ENCODE measurements at places on chromosomes 3 and 15.

GRCh38 chr15:60854858-60855564, 374.1 kb downstream of the RORA start:
- DNase-seq, result no peak

DNA sequence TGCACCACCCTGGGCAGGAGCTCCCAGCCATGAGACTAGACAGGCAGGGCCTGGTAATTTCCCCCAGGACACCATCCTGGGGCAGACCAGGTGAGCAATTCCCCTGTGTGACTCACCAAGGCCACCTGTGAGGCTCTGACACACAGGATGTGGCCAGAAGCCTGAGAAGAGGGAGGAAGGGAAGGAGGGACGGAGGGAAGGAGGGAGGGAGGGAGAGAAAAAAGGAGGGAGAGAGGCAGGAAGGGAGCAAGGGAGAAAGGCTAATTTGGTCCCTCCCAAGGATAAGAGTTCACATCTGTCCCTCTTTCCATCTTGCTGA, 25.9 kb downstream of the WNT7A start:
- DNase-seq, result no peak

DNA sequence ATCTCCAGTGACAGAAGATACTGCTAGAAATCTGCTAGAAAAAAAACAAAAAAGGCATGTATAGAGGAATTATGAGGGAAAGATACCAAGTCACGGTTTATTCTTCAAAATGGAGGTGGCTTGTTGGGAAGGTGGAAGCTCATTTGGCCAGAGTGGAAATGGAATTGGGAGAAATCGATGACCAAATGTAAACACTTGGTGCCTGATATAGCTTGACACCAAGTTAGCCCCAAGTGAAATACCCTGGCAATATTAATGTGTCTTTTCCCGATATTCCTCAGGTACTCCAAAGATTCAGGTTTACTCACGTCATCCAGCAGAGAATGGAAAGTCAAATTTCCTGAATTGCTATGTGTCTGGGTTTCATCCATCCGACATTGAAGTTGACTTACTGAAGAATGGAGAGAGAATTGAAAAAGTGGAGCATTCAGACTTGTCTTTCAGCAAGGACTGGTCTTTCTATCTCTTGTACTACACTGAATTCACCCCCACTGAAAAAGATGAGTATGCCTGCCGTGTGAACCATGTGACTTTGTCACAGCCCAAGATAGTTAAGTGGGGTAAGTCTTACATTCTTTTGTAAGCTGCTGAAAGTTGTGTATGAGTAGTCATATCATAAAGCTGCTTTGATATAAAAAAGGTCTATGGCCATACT, 4.0 kb downstream of the B2M start:
- no peak for DNase-seq

- DNase-seq, result no peak
Observed at GRCh38 chr15:65292938-65293518, 2.8 kb upstream of the RNU5A-1 start.

- DNase-seq, result no peak
Observed at GRCh38 chr3:105465251-105465853, 98.6 kb downstream of the ALCAM start.

DNA sequence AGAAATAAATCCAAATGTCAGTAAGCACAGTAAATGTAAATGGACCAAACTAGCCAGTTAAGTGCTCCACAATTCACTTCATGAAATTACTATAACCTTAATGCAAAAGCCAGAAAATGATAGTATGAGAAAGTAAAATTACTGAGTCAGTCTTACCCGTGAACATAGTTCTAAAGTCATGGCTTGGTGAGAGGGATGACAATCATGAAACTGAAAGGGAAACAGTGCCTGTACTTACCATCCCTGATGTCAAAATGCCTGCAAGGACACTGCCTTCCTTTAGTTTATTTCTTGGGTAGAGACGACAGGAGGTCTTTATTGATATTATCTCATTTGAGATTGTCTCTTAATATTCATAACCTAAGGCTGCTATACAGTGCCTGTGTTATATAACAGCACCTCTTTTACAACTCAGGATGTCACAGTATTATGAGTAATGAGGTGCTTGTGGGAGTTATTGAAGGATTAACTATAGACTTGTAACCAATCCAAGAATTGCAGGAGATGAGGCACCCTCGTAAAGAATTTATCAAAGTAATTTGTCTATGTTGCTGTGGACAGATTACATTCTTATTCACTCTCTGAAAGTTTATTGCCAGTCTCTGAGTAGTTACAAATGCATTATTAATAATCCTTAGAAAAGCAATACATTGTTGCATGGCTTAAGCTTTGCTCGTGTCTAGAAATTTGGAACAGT, 142.9 kb upstream of the BFSP2 start:
- no peak for DNase-seq

DNA sequence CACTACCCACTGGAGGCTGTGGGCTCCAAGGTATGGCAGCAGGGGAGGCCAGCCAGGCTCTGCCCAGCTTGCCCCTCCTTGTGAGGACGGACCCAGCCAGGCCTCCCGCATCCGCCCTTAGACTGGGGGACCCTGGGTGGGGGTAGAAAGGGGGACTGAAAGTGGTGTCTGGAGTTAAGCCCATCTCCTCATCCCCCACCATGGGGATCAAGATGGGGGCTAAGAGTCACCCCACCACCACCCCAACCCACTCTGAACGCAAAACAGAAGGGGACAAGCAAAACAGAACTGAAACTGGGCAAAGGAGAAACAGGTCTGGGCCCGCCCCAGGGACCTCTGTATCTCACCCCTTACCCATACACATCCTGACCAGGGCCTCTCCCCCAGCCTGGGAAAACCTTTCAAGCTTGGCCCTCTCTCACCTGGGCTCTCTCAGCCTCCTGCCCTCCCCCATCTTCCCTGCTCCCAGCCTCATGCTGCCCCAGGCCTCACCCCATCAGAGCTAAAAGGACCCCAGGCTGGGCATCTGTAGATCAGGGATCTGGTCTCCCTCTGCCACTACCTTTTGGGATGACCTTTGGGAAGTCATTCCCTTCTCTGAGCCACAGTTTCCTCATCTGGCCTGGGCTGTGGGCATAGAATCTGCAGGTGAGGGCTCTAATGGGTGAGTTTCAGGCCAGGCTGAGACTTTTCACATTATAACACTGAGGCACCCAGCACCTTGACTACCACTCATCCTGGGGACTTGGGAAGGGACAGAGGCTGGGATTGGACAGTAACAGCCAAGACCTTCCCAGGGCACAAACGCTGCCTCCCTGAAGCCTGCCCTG, 30.0 kb upstream of the CYP11A1 start:
- no peak for DNase-seq

DNA sequence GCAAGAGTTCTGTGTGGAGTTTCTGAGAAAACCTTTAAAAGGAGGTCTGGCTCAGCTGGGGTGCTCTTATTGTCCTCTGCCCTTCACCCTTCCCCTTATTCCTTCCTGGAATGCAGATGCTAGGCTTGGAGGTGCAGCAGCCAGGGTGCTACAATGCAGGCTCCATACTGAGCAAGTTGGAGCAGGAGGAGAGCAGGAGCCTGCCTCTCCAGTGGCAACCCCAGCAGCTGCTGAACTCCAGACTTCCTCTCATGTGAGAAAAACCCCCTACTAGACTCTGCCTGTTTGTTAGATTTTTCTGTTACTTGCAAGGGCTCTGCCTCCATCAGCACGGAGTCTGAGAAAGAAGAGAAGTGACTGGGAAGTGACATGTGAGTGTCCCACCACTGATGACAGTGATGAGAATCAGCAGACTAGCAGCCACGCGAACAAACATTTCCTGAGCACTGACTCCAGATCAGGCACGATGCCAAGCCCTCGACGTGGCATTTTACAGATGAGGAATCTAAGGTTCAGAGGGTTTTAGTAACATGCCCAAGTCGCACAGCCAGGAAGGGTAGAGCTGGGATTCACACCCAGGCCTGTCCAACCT, 16.1 kb upstream of the RARRES1 start:
- no peak for DNase-seq

GRCh38 chr3:163327086-163327485, 1751.2 kb downstream of the SI start:
- DNase-seq, result no peak

DNA sequence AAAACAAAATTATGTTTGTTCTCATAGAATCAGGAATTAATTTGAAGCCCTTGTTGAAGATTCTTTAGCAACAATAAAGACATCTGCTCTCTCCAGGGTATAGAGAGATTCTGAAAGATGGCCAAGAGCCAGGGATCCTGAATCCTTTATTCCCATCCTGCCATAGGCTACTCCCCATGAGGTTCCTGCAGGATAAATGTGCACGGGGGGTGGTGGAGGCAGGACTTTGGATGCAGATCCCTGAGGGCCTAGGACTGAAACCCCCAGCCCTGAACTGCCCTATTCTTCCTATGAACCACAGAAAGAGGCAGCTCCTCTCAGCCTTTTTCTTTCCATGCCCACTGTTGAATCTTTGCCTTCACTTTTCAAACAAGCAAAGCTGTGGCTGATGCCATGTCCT, 17.1 kb downstream of the TMEM108 start:
- DNase-seq, result no peak

DNA sequence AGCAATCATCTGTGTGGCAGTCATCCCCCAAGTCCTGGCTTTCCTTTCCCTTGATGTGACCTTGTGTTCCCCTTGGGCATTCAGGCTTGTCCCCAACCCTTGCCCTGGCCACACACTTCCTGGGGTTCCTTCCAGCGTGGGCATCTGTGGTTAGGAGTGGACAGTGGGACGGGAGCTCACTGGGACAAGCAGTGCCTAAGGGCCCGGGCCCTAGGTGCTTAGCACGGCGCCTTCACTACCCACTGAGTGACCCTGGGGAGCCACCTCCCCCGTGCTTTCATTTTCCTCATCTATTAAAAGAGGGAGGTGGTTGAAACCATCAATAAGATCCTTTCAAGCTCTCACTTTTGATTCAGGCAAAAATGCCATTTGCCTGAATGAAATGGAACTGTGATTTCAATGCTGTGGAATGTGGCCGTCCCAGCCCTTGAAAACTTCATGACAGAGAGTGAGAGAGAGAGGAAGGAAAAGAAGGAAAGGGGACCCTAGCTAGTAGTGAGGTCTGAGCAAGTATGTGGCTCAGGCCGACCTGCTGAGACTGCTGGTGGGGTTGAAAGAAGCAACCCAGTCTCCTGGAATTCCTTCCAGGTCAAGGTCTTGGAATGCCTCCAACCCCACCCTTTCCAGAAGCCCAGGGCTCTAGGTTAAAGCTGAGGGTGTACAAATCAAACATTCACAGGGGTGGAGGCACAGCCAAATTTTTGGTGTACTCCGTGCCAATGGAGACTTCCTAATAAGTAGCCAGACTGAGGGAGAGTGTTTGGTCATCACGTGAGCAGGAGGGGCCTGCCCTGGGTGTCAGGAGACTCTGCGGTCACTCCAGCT, 302.9 kb downstream of the TLE3 start:
- DNase-seq, result no peak

DNA sequence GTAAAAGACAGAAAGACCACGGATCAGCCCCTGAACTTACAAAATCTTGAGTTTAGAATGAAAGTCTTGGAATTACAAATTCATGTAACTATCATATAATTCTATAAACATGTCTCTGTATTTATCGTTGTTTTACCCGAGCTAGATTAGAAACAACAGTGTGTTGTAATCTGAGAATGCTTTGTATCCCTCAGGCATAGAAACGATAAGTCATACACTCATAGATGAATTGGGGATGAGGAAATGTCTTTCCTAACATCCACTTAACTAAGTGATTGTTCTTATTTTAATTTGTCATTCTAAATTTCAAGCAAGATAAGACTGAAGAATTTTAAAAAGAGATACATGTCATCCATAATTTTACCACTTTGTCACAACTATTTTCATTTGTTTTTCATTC, 165.3 kb downstream of the RYR3 start:
- no peak for DNase-seq

DNA sequence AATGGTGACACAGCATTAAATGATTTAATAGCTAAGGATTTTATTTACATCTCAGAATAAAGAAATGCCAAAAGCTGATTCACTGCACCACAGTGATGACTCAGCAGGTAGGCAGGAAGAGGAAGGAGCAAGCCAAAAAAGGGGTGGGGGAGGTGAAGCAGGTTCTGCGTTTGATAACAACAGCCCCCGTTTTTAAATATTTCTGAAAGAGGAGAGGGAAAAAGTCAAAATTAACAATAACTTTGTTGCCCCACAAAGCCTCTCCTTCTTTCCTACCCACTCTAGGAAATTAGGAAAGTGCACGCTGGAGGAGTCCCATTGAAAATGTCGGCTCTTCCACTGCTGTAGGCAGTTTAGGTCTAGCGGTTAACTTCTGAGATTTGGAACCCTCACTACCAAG, 9.9 kb upstream of the CCDC54 start:
- DNase-seq, result no peak

- no peak for DNase-seq
Observed at GRCh38 chr3:19070325-19070724, 78.0 kb upstream of the KCNH8 start.

DNA sequence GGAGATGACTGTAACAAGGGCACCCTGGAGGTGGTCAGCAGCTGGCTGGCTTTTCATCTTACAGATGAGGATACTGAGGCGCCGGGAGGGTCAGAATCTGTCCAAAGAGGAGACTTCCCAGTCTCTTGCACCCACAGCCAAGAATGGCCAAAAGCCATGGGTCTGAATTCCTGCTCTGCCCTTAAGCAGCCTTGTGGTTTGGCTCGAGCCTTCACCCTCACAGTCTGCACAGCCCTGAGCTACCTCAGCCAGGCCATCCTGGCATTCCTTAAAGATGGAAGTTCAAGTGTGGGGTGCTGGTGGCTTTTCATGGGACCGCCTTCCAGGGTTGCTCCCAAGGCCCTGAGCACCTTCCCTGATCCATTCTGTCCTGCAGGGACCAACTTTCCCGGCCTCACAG, 59.2 kb downstream of the CACNA2D2 start:
- DNase-seq, result no peak

DNA sequence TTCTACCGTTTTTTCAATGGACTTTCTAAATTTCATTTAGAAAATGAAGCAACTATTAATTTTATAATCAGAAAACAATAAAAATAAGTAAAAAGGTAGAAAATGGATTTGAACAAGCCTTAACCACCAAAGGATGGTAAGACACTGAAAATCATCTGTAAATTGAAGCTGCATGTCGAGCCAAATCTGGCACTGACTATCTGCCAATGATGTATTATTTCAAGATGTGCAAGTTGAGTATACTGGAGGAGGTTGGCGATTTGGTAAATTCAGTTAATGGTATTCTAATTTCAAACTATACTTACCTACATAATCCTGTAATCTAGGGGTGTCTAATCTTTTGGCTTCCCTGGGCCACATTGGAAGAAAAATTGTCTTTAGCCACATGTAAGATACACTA, 93.5 kb downstream of the FMN1 start:
- no peak for DNase-seq

GRCh38 chr3:128549283-128550112, 56.5 kb upstream of the GATA2 start:
- DNase-seq, result no peak

DNA sequence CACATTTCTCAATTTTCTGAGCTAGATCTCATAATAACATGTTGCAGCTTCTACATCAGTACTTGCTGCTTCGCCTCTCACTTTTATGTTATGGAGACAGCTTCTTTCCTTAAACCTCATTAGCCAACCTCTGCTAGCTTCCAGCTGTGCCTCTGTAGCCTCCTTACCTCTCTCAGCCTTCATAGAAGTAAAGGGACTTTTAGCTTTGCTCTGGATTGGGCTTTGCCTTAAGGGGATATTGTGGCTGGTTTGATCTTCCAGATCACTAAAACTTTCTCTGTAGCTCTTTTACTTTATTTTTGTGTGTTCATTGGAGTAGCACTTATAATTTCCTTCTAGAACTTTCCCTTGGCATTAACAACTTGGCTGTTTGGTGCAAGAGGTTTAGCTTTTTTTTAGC, 150.1 kb downstream of the ATG7 start:
- DNase-seq, result no peak
